NCI-H1436 treated with DMSO at 0.1 percent for 48 hours (cell line): ENCODE measurements at places on chromosomes 11 and 22.
A peak's percentile ranks its signal among the peaks of the same experiment; 100 is the strongest.

DNA sequence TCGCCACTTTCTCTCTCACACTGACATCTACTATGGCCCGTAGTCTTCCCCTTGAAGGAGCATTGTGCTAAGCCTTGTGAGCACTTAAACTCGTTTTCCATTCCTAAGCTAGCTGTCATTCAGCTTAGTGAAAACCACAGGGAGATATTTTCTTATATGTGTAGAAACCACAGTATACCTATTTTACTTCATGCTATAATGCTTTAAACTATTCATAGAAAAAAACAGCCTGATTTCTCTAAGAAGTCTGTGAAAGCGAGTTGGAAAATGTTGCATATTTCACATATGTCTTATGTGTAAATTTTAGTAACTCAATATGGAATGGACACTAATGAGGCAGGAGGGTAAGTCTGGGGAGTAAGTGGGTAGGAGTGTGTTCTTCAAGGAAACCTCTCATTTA, 194.3 kb upstream of the CTSC start:
- no peak for DNase-seq

GRCh38 chr11:45828996-45829395, 18.3 kb upstream of the CRY2 start:
- no peak for DNase-seq

DNA sequence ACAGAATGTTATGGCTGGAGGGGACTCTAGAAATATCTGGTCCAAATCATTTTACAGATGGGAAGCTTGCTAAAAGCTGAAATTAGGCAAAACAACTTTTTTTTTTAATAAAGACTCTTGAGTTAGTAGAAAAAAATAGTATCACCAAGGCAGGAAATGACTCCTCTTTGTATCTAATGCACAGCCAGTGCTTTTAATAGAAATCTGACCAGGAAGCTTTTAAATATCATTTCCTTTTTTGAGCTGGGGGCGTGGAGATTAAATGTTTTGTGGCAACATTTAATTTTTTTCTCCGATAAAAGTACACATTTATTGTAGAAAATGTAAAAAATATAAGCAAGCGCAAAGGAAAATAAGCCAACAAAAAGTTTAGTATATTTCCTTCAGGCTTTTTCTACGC, 22.5 kb downstream of the TRAF6 start:
- DNase-seq, result no peak

DNA sequence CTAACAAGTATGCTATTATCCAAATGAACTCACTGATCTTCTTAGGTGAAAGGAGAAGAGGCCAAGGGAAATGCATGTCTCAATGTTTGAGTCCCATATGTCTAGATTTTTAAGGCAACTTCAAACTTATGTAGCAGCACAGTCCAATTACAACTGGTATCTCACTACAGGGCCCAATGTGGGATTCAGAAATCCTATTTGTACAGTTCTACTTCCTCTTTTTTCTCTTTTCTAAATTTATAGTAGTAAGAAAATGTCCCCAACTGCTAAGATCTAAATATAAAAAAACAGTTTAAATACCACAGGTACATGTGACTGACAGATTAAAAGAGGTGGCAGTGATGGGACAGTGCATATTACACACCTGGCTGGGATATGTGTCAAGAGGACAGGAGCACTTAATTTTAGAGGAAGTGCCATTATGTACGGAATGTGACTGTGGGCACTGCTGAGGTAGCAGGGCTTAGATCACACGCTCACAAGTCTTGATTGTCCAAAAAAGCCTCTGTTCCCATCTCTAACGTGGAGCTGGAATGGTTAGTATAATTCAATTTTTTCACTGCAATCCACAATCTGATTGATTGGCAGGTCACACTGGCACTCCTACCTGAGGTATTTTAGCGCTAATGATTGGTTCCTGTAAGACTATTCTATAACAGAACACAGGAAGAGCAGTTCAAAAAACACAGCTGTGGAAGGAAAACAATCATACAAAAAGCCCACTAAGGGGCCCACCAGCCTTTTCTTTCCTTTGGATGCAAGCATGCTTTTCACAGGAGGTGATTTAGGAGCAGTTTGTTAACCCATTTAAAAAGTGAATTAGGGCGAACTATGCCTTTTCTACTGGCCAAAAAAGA, 34.6 kb downstream of the APOL5 start:
- DNase-seq, result no peak

GRCh38 chr22:42726811-42727210, 6.1 kb upstream of the A4GALT start:
- DNase-seq, result no peak

GRCh38 chr11:60700689-60701468, 1.5 kb downstream of the MS4A8 start:
- peak; percentile 30 for DNase-seq

GRCh38 chr22:34914846-34915245, 151.1 kb upstream of the ISX start:
- no peak for DNase-seq

DNA sequence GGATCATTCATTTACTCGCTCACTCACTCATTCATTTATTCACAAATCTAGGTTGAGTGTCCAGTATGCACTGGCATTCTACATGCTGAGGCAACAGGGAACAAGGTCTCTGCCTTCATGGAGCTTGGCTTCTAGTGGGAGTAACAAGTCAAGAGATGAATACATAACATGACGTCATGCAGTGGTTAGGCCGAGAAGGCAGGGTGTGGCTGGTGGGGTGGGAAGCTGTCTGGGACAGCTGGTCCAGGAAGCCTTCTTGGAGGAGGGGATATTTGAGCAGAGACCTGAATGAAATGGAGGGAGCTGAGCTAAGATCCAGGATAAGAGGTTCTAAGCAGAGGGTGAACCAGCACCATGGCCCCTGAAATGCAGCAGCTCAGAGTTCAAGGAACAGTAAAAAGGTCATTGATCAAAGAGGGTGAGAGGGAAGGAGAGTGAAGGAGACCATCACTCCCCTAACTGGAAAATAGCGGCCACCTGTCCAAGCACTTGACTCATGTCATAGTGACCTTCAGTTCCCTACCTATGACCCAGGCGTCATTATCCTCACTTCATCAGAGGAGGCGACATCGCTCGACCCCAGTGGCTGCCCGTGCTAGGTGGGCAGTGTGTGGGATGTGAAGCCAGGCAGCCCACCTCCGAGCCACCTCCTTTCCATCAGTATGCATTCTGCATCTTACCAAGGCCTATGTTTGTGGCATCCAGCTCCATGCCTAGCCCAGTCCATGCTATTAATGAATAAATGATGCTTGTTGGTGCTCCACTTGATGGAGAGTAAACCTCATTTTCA, 105.0 kb downstream of the TSPAN18 start:
- DNase-seq, result no peak

GRCh38 chr22:39724857-39725256, 154.3 kb downstream of the CACNA1I start:
- no peak for DNase-seq

DNA sequence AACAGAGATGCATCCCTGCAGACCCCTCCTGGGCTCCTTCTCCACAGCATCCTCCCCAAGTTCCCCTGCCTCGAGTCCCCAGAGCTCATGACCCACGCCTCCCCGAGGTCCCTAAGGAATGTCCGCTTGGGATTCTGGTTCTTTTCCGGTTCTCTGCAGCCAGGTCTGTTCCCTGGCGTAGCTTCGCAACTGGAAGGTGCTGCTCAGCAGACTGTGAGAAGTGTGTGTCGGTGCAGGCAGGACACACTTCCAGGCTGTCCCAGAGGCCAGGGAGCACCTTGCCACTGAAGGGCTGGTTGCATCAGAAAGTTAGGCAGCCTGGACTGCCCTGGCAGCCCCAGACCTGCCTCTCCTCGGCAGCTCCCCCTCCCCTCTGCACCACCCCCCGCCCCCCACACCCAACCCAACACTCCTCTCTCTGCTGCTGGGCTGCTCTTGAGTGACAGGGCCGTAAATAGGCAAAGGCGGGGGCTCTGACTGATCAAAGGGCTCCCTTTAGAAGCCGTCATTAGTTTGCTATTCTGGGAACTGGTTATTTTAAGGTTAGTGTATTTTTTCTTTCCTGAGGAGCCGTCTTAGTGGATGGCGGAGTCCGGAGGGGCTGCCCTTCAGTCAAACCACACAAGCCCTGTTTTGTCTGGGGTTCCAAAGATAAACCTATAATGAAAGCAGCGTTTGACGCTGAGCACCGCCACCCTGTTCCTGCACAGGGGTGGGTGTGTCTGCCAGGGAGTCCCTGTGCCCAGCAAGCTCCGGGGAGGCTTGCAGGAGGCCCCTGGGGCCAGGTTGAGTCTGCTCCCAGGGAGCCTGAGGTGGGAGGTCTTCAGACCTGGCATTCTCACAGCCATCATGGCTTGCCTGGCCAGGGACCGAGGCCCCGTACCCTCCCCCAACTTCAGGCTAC, 88.6 kb upstream of the KCNQ1OT1 start:
- no peak for DNase-seq

- no peak for DNase-seq
Measured at GRCh38 chr22:27138471-27138870, 481.1 kb downstream of the MIAT start.

DNA sequence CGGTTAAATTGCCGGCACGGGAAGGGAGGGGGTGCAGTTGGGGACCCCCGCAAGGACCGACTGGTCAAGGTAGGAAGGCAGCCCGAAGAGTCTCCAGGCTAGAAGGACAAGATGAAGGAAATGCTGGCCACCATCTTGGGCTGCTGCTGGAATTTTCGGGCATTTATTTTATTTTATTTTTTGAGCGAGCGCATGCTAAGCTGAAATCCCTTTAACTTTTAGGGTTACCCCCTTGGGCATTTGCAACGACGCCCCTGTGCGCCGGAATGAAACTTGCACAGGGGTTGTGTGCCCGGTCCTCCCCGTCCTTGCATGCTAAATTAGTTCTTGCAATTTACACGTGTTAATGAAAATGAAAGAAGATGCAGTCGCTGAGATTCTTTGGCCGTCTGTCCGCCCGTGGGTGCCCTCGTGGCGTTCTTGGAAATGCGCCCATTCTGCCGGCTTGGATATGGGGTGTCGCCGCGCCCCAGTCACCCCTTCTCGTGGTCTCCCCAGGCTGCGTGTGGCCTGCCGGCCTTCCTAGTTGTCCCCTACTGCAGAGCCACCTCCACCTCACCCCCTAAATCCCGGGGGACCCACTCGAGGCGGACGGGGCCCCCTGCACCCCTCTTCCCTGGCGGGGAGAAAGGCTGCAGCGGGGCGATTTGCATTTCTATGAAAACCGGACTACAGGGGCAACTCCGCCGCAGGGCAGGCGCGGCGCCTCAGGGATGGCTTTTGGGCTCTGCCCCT, 529 bp upstream of the CCND1 start:
- DNase-seq, result no peak

DNA sequence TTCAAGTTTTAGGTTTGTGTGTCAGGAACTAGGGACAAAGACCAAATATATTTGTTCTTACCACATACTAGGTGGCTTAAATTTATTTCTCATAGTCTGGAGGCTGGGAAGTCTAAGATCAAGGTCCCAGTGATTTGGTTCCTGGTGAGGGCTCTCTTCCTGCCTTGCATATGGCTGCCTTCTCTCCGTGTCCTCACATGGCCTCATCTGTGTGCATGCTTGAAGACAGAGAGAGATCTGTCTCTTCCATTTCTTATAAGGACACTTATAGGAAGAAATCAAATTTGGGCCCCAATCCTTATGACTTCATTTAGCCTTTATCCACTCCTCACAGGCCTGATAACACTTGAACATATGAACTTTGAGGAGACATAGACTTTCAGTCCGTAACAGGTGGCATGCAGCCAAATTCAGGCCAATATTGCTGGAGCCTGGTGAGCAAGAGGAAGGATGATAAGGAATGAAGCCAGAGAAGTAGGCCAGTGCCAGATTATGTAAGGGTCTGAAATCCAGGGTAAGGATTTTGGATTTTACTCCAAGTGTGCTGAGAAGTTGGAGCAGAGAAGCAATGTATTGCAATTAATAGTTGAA, 35.1 kb downstream of the TTC17 start:
- no peak for DNase-seq

DNA sequence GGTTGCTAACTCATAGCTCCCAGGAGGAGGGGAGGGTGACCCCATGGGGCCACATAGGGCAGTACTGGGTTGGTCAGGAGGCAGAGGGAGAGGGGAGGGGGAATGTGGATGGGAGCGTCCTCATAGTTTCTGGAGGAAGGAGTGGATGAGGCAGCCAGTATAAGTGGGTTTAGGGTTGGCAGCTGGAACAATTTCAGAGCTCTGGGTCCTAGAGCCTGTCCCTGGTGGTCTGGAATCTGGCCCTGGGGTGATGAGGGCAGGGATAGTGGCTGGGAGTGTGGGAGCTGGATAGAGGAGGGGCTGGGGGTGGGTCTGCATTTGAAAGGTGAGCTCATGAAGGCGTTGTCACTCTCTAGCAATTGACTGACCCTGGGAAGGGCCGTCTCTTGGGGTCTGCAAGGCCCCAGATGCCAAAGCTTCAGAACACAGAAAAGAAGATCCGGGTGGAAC, 5.3 kb upstream of the MRGPRG start:
- no peak for DNase-seq

DNA sequence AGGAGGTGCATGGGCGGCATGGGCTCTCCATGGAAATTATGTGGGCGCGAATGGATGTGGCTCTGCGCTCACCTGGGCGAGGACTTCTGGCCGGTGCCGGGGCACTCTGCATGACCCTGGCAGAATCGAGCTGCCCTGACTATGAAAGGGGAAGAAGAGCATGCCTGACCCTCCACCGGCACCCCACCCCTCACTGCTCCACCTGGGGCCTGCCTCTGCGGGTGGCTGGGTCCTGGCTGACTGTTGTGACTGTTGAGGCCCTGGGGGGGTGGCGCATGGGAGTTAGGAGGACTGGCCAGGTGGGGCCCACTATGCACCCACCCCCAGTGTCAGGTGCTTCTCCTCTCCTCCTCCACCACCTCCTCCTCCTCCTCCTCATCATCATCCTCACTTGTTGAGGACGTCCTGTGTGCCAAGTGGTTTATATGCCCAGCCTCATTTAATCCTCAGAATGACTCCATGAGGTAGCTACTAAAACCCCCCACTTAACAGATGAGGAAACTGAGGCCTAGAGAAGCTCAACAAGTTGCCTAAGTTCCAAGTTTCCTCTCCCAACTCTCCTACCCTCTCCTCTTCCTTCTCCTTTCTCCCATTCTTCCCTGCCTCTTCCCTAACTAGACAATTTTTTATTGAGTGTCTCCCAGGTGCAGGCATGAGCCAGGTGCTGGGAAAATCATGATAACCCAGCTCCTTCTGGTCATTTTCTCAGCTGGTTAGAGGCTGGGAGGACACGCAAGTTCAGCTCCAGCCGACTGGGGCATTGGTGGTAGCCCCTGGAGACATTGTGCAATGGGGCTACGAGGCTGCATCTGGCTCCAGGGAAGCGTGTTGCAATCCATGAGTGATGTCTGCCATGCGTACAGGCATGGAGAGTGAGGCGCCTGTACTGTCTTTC, 2.3 kb downstream of the MYEOV start:
- DNase-seq, result no peak

DNA sequence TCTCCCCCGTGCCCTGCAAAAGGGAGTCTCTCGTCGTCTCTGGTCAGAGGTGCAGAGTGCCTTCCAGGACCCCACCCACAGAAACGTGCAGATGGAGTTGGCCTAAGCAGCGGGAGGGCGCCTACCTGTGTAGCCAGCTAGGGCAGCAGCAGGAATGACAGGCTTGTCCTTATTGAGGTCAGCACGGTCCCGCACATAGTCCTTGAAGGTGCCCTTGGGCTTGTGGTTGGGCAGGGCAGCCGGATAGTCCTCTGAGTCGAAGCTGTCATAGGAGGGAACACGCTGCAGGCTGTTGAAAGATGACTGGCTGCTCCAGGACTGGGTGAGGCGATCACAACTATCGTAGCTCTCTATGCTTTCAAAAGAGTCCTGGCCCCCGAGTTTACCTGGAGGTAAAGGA, 107.3 kb downstream of the ETS1 start:
- no peak for DNase-seq
